ENCODE measurements at places on chromosomes 6 and 20.

GRCh38 chr6:138673346-138674014 is 100.1 kb upstream of the CCDC28A start:
- DNase-seq, result peak; percentile 11

DNA sequence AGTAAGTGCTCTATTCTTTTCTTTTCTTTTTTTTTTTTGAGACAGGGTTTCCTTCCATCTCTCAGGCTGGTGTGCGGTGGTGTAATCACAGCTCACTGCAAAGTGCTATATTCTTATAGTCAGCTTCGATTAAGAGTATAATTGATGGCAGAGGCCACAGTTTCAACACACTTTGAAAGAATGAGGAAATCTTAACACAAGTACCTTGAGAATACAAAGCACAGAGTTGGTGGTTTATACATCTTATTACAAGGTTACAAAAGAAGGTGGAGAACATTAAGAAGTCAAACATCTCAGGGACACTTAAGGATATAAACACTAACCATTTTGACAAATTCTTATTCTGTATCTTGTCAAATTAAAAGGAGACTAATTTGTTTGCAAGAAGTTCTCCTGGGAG is 180.5 kb downstream of the SOD2 start:
- no peak for DNase-seq

- DNase-seq, result no peak
Observed at GRCh38 chr6:7911345-7911725, 747 bp upstream of the TXNDC5 start.

DNA sequence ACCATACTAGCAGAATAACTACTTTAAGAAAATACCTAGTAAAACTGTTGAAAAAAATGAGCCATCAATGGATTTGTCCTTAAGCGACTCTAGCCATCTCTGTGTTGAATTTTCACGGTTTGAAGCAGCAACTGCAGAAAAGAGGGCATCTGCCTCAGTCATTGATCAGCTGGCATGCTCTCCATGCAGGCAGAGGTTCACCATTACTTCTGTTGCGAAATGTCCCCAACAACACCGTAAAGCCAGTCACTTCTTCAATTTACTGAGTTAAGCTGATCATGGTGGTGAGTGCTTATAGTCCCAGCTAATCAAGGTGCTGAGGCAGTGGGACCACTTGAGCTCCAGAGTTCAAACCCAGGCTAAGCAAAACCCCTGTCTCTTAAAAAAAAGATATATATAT is 11.1 kb downstream of the TPD52L1 start:
- DNase-seq, result no peak

DNA sequence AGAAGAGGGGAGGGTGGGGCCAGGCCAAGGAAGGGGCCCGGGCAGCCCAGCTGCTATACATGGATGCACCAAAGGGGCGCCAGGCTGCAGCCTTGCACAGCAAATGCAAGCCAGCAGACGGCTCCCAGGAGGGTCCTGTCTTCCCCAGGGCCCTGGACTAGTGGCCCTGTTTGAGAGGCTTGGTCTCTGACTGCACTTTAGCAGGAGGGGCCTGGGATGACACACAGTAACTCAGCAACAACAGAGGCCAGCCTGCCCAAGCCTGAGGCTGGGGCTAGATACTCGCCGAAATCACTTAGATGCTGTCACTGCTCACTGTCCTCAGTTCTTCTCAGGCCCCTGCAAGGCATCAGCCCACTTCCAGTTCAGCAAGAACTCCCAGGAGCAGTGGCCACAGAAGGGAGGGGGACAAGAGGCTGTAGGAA is 73.5 kb downstream of the TRAM2 start:
- no peak for DNase-seq

DNA sequence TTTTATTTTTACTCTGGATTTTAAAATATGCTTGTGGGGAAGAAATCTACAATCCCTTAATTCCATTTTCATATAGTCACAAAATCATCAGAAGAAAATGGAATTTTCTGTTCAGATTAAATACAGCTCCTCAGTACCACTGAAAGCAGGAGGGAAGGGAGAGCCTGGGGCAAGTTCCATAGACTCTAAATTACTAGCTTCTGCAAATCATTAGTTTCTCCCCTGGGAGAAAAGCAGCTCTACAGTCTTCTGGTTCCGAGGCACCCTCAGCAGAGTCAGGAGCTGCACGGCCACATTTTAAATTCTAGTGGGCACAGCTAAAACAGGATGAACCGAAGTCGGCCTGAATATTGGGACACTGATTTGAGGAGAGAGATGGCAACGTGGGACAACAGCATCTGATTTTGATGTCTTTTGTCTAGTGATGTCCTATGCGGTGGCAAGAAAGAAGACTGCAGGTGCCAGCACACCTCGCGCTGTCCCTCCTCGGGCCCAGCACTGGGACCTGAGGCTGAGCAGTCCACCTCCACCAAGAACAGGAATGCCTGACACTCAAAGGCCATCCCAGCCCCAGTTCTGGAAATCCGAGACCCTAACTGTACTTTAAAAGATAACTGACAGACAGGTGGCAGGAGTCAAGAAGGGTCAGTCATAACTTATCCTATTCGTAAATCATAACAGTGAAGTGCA is 90.7 kb downstream of the FOXC1 start:
- DNase-seq, result no peak

DNA sequence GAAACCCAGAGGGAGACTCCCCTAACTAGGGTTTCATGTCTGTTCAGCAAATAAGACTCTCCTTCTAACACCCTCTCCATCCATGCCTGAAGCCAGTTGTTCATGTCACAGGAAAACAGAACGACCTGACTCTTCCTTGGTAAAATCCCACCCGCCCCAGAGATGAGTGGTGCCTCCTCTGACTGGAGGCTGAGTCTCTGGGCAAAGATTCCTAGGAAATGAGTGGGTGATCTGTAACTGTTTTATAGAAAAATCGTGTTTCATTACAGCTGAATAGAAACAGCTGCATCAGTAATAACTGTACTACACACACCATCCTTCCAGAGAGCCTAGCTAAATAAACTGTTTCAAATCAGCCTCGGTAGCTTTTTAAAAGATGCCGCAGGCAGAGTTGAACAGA is 37.4 kb upstream of the MRPS10 start:
- no peak for DNase-seq

DNA sequence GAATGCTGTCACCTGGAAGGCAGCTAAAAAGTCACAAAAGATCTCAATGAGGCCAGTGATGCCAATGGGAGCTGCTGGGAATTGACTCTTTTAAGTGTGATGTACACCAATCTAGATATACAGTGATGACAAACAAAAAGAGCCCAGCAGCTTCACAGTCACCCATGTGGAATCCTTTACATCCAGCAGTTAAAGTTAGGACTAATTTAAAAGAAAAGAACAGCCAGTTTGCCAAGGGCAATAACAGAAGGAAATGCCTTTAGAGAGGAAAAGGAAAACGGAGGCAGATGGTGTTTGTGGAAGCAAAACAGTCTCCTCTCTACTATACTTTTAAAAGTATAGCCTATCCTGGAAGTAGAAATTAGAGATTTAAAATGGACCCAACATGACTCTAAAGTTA is 873.5 kb downstream of the EPHA7 start:
- DNase-seq, result no peak

- no peak for DNase-seq
Observed at GRCh38 chr6:170034294-170034693, 256.6 kb downstream of the DLL1 start.

GRCh38 chr20:62362991-62363919 is 3.9 kb downstream of the LAMA5 start:
- DNase-seq, result no peak

DNA sequence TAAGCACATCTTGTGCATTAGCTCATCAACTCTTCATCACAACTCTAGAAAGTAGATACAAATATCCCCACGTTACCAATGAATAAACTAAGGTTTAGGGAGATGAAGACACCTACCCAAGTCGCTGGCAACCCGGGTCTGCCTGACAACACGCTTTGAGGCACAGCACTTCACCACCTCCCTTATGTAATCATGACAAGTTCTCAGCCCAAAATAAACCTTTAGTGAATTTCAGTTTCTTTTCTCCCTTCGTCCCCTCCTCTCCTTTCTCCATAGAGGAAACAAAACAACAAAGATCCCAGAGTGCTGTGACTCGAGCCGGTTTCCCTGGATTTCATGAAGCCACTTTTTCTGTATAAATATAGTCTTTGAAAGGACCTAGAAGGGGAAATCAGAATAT is 105.4 kb downstream of the MAFB start:
- DNase-seq, result no peak

GRCh38 chr20:3678856-3679720 is 2.7 kb downstream of the ADAM33 start:
- DNase-seq, result no peak

Data from Kasumi-1 (cell line).